ENCODE measurements at places on chromosomes 4 and X. TPM values are rescaled to one million over a fixed set of nuclear protein-coding genes. Genes with fewer than 3 reads are reported as not detected.

TDO2 gene
- total RNA-seq = not detected

DNA sequence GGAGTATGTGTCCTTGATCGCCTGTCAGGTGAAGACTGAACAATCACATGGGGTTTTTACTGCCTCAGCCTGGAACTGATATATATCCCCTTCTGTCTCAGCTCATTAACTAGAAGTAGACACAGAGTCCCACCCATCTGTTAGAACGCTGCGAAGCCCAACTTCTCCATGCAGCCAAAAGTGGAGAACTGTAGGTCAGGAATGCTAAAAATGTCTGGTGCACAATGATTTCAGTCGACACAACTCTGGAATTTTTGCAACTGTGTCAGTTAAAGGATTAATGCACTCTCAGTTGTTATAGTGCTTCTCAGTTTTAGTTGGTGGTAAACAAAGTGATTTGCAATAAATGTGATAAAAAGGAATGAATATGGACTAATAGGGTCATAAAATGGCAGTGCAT lies 287.2 kb downstream of the INPP4B start:
- no peak for DNase-seq

- no peak for DNase-seq
These were observed 89.8 kb downstream of the EMCN start for GRCh38 chr4:100428051-100428450.

GRCh38 chrX:155959018-155959587 lies 38.4 kb upstream of the IL9R start:
- DNase-seq = no peak

DNA sequence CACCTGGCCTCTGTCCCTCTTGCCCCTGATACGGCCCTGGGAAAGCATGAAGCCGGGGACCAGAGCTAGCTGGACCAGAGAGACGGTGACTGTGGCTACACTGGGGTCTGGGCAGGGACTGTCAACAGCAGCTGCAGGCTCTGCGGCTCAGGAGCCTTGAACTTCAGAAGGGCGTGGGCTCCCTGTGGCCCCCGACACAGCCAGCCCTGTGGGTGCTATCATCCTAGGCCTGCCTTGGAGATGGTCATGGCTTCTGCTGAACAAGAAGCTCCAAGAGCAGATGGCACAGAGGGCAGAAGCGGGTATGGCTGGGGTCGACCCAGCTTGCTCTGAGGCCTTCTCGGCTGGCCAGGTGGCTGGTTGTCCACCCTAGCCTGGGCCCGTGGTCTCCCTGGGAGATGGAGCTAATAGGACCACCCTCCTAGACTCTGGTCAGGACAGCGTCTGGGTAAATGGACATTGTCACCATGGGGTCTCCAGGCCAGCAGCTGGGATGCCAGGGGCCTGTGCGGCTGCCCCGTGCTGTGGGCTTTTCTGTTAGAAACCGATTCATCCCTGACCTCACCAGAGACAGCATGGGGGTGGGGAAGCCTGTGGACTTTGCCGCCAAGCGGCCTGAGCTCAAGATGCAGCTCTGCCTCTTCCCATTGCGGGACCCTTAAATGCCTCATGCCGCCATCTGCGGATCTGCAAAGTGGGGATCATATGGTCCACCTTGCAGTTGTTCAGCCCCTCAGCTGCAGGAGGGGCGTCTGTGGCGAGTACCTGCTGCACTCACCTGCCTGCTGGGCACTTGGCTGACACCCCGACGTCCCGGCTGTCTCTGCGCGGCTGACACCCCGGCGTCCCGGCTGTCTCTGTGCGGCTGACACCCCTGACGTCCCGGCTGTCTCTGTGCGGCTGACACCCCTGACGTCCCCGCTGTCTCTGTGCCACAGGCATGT lies 21.1 kb downstream of the CPZ start:
- DNase-seq = no peak

DNA sequence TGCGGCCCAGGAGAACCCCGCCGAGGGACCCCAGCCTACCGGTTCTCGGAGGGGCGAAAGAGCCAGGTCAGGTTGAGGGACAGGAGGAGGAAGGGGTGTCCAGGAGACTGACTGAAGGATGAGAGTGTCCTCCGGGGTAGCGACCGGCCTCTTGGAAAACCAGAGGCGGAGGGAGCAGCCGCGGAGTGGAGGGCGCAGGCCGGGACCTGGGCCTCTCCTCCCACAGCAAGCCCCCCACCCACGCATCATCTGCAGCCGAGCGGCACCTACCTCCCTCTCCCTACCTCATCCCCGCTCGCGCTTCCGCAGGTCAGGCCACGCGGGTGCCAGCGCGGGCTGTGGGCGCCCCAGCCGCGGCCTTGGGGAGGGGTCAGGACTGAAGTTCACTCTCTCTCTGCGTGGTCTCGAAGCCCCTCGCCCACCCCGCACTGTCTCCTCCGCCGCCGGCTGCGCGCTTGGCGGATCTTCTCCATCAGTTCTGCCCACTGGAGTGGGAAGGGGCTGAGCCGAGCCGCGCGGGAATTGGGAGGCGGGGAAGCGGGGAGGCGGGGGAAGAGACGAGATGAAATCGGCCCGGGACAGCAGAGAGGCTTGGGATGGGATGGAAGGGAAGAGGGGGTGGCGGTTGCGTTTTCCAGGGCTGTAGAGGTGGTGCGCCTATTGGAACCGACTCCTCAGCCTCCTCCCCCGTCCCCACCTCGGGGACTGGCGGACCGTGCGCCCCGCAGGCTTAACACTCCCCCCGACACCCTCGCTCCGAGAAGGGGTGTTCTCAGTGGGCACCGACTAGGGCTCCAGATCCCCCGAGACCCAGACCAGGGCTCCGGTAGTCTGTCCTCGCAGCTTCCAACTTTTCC lies 1.8 kb downstream of the NLGN4X start:
- no peak for DNase-seq

DNA sequence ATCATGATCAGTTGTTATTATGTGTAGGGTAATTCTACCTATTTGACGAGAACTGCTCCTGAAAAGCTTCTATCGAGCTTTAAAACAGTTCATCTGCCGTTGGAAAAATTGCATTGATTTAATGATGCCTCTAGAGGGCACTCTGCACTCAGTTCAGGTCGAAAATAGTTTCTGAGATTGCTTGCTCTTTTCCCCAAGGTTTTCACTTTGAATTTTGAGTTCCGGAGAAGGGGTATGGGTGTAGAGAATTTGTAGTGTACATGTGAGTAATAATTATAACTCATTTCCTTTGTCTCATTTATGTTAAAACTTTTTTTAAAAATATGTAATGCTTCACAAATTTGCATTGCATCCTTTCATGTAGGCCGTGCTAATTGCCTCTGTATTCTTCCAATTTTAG lies 28.4 kb upstream of the TNIP3 start:
- no peak for DNase-seq

GRCh38 chr4:22597471-22597870 lies 81.6 kb upstream of the ADGRA3 start:
- no peak for DNase-seq

PAGE5 gene
- total RNA-seq = not detected

SSX2 gene
- total RNA-seq = not detected

DNA sequence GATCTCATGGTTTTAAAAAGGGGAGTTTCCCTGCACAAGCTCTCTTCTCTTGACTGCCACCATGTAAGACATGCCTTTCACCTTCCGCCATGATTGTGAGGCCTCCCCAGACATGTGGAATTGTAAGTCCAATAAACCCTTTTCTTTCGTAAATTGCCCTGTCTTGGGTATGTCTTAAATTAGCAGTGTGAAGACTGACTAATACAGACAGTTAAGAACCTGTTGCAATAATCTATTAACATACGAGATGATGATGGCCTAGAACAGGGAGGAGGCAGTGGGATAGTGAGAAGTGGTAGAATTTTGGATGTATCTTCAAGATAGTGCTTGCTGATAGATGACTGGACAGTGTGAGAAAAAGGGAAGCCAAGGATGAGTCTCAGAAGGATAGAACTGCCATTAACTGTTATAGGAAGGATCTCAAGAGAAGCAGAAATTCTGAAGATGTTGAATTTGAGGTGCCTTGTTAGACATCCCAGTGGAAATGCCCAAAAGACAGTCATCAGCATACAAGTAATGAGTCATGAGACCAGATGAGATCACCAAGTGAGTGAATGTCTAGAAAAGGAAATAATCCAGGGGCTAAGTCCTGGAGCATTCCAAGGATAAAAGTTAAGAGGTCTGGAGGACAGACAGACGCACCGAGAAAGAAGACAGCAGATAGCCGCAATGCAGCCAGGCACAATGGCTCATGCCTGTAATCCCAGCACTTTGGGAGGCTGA lies 38.8 kb upstream of the UGDH start:
- no peak for DNase-seq

SOWAHB gene
- not detected for total RNA-seq

SRPX2 gene
- total RNA-seq = not detected

DNA sequence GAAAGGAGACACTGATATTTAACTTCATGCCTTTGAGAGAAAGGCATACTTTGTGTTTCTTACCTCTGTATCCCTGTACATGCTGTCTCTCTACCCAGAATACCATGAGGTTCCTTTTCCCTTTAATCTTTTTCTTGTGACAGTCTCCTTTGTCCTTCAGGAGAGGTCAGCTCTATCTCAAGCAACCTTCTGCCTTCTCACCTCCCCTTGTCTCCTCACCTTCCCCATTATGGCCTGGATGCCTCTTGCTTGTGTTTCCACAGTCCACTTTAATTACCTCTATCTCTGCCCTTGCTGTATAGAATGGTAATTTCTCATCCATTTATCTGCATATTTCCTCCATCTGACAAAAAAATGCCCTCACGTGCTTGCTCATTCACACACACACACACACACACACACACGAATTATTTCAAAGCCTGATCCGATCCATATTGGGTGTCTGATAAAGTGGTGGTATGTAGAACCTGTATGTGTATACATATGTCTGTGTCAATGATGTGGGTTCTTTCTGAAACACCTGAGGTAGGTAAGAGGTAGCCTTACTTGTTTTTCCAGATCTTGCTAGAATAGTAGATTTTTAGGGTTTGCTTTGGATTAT lies 28.5 kb downstream of the MSN start:
- DNase-seq = no peak

GRCh38 chr4:167421201-167421600 lies 186.9 kb upstream of the SPOCK3 start:
- no peak for DNase-seq

GRCh38 chr4:59969909-59970308 lies 1230.2 kb upstream of the ADGRL3 start:
- no peak for DNase-seq

- no peak for DNase-seq
These were observed 391.8 kb upstream of the MAGEB16 start for GRCh38 chrX:35406386-35406785.

- DNase-seq = no peak
These were observed 72.1 kb downstream of the PARM1 start for GRCh38 chr4:75004755-75005668.

ZNF280C gene
- 6.6 TPM for total RNA-seq
